ENCODE measurements at places on chromosomes 2 and 18.
A peak's percentile ranks its signal among the peaks of the same experiment; 100 is the strongest.

DNA sequence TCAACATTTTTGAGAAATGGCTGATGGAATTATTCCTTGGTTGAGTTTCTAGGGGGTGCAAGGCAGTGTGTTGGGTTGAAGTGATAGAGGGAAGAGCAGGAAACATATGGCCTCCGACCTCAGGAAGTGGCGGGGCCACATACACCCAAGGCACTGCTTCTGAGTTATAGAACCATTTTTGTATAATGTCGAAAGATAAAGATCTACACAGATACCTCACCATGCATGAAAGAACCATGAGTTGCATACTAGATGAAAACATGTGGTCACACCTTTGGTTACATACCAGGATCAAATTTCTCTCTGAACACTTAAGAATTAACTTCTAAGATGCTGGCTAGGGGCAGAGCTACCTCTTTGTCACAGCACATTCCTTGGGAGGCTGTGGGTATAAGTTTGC is 23.2 kb downstream of the LAMA3 start:
- DNase-seq: no peak

- DNase-seq: peak; percentile 57
Observed at GRCh38 chr2:187554011-187554703, at the start of gene TFPI. TSS of gene TFPI (minus strand) at chr2:187554435. CDS start at chr2:187503768, 50,667 bp downstream.

- peak; percentile 61 for DNase-seq
Observed at GRCh38 chr18:36850527-36851201, 21.7 kb downstream of the KIAA1328 start.

- DNase-seq: no peak
Observed at GRCh38 chr2:10619643-10620042, 70.1 kb downstream of the NOL10 start.

DNA sequence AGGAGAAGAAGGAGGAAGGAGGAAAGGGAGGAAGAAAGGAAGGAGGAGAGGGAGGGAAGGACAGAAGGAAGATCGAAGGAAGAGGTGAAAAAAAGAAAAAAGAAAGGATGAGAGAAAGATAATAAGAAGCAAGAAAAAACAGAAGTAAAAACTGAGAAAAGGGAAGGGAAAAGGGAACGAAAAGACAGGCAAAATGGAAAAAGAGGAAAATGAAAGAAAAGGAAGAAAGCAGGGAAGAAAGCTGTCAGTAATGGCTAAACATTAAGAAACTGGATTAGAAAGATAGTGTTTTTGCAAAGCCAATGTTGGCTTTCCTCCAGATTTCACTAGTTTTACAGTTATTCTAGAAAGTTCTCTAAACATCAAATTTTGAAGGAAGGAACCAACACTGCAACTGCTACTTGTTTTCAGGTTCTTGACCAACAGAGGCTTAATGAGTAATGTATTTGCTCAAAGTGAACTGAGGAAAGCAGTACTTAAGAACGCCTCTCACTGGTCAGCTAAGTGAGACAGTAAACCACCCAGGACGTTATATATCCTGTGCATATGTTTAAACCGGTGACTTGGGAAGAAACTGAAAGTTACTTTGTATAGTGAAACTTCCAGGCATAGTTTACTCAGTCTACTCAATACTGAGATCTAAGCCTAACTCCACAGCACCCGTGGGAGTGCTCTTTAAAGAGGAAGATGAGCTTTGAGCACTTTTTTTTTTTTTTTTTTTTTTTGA is 286.2 kb upstream of the TRIB2 start:
- no peak for DNase-seq

- no peak for DNase-seq
Observed at GRCh38 chr18:12782521-12782920, 79.7 kb downstream of the PSMG2 start.

- DNase-seq: peak; percentile 68
Observed at GRCh38 chr2:181456660-181457120, 496 bp upstream of the ITGA4 start.

Measured in islet precursor cell (in vitro differentiated cells).